Amniotic epithelial cell (primary cell): ENCODE measurements at places on chromosomes 7 and 10.

DNA sequence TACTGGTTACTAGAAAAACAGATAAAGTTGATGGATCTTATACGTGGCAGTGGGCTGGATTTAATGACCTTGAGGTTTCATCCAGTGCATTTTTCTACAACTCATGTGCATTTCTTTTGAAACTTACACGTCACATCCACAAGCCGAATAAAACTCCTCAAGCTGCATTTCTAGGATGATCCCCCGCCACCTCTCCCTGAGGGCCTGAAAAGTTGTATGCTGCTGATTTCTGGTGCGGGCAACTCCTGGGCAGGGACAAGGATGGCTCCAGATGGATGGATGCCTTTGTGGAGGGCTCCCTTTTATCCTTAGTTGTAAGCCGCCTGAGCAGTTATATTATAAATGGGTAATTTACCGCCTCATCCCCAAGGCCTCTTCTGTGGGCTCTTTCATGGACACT is 1091.1 kb downstream of the LRMDA start:
- DNase-seq = no peak

DNA sequence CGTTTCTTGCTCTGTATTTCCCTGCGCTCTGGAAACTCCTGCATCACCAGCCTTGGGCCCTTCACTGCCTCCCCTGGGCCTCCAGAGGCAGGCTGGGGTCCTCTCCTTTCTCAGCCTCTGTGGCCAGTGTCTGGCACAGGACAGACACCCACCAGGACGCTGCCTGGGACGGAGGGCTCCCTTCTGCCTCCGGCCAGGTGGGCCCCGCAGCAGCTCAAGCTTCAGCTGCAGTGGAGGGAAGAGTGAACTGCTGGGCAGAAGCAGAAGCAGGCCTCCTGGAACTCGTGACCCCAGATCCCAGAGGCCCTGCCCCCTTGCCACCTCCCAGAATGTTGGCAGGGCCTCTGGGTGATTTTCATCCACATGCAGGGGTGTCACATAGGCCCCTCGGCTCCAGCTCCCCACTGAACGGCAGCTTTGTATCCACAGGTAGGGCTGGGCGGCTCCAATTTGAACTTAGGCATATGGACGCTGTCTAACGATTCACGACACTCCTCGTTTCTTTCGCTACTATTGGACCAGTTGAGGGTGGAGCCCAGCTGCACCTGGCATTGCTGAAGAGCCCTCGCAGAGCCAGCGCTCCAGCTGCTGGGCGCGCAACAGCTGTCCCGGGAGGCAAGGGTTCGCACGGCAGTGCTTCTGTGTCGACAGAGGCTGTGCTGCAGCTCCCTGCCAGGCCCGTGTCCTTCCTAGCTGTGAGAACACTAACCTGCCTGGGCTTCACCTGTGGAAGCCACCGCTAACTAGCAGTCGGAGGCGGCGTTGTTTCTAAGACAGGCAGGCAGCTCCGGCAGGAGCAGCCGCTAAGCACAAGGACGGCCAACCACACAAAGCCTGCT is 18.4 kb upstream of the GPR146 start:
- no peak for DNase-seq

- DNase-seq = no peak
These were observed 37.2 kb downstream of the IKZF1 start for GRCh38 chr7:50341724-50342123.

DNA sequence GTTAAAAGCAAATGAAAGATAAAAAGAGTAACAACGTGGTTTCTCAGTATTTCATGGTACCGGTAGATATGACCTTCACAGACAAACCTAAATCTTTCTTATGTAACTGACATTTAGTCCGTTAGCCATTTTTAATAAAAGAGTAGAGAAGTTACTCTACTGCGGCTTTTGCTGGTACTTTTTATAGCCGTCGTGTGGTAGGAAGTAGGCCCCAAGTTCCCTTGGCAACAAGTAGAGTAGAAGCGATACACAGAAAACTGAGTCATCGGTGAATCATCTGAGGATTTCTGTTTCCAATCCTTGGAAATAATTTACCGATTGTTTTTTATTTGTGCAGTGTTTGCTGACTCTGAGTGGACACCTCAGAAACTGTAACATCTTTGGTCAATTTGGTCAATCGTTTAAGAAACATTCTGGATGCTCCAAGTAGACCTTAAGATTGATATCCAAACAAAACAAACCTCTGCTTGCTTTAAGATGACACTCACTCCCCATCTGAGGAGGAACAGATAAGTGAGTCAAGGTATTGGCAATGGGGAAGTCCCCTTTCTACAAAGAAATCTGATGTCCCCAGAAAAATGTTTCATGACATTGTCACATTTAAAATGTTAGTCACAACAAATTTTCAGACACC is 63.9 kb upstream of the AHR start:
- DNase-seq = peak; percentile 94

- no peak for DNase-seq
These were observed 41.3 kb upstream of the ADRA2A start for GRCh38 chr10:111035542-111035941.

DNA sequence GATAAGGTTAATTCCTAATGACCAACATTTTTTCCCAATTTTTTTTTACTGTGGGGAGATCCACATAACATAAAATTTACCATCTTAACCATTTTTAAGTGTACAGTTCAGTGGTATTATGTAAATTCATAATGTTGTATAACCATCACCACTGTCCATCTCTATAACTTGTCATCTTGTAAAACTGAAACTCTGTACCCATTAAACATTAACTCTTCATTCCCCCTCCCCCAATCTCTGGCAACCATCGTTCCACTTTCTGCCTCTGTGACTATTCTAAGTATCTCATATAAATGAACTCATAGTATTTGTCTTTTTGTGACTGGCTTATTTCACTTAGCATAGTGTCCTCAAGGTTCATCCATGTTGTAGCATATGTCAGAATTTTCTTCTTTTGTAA is 46.0 kb upstream of the HPS1 start:
- no peak for DNase-seq

- no peak for DNase-seq
These were observed 891.9 kb upstream of the MBL2 start for GRCh38 chr10:53664282-53665019.

DNA sequence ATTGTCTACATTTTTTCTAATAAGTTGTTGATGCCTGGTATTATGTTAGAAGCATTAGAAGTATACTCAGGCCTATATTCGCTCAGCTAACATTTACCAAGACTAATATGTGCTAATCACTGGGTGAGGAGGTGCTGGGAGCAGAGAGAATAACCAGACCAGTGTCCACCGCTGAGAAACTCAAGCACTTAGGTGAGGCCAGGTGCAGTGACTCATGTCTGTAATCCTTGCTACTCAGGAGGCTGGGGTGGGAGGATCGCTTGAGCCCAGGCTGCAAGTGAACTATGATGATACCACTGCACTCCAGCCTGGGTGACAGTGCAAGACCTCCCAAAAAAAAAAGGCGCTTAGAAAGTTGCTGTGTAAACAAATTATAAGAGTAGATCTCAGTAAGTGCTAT is 182.2 kb upstream of the AOAH start:
- no peak for DNase-seq
